Left forelimb (tissue), 1 donor: ENCODE measurements at places on chromosomes 2 and 18.

DNA sequence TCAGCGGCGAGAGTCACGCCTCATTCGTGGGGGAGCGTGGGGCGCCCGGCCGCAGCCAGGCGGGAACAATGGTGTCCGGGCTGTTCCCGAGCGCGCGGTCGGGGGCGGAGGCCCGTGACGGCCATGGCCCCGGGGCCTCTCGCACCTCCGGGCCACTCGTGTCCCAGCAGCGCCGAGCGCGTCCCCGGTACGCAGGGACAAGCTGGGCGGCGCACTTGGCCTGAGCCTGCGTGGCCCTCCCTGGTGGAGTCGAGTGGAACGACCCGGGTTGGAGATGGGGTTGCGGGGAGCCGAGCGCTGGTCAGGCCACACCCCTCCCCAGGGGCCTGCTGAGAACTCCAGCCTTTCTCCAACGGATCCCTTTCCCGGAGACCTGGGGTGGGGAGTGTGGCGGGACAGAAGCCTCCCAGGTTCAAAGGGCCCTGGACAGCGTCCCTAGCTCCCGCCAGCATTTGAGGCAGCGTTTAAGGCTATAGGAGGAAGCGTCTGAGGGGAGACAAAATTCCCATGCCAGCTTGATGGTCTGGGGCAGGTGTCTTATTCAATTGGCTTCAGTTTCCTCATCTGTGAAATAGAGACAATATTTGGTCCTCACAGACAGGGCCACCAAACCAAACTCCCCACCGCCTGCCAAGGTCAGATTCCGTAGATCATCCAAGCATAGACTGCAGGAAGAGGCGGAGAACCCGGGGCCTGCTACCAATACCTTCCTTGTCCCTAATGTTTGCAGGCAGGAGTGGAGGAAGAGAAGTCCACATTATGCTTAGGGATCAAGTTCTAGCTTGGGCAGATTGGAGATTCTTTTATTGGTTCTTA is 553 bp downstream of the CNDP2 start:
- DNase-seq = no peak

GRCh38 chr2:238924796-238925195 is 76.9 kb downstream of the TWIST2 start:
- DNase-seq = no peak

DNA sequence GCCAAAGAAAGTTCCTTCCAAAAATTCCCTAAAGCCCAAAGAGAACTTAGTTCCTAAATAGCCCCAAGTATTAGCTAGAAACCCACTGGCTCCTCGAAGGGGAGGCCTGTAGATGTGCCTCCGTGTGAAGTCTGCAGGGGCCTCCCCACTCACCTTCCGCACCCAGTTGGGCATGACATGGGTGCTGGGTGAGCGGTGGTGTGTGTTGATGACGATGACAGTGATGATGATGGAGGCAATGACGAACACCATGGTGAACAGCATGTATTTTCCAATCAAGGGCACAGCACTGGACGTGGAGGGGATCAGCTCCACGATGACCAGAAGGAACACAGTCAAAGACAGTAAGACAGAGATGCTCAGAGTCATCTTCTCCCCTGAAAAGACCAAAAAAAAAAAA is 14.5 kb downstream of the CHRNA1 start:
- no peak for DNase-seq

DNA sequence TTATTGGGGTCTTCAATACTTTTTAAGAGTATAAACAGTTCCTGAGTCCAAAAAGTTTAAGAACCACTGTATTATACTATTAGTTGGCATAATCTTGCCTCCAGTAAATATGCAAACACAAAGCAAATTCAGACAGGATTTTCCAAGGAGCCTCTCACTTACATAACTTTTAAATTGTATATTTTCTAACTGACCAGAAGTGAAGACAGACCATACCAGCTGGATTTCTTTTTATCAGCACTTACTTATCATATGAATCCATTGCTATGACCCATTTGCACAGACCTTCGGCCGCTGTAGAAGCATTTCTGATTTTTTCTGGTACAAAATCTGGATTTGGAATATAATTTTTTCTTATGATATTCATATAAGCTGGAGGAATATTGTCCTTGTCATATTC is 200.1 kb downstream of the SLC39A10 start:
- DNase-seq = no peak

- DNase-seq = no peak
Measured at GRCh38 chr2:157470321-157470720, 26.4 kb upstream of the CYTIP start.

GRCh38 chr18:10051877-10052631 is 138.2 kb downstream of the VAPA start:
- DNase-seq = no peak

DNA sequence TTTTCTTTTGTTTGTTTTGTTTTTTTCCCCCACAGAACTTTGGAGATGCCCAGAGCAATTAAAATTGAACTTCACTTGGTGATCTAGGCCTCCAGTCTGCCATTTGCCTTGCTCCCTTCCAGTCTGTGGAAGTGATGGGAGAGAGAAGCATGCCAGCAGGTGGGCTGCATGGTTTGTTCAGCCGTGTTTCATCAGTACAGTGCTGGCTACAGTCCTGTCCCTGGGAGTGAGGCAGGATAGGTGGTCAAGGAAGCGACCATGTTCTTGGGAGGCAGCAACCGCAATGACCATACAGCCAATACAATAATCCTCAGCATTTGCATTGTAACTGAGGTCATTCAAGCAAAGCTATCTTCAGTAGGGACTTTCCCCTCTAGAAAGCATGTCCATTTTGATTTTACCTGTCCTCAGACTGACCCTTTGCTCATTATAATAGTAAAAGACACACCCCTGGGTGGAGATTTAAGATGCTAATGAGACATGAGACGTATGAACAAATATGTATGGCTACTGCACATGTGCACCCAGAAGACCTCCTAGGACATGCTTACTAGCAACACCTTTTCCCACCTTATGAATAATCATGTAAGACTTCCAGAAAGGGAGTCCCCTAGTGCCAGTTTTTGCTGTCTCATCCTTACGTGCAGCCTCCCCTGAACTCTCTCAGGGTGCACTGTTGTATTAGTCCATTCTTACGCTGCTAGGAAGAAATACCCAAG is 11.1 kb upstream of the LIPG start:
- DNase-seq = no peak

DNA sequence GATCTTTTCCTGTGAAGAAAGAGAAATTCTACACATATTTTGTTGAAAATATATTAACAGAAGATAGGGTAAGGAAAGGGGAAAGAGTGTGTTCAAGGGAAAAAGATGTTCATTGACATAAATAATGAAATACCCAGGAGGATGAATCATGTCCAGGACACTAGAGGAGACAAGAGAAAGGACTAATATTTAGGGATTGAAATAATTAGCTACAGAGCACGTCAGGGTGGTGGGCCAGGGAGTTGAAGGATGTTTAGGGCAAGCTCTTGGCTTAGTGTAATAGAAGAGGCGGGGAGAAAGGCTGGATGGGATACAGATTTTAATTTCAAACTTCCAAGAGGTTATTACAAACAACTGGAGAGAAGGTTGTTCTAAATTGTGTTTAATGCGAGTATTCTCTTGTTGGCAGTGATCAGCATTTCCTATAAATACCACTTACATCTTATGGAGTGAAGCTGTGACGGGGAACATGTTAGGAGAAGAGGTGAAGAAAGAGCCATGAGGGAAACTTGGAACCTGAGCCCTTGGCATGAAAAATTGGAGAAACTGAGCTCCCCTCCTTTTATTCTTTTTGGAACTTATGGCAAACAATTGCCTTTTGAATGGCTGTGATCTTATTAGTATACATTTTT is 36.6 kb upstream of the CETN1 start:
- DNase-seq = no peak

DNA sequence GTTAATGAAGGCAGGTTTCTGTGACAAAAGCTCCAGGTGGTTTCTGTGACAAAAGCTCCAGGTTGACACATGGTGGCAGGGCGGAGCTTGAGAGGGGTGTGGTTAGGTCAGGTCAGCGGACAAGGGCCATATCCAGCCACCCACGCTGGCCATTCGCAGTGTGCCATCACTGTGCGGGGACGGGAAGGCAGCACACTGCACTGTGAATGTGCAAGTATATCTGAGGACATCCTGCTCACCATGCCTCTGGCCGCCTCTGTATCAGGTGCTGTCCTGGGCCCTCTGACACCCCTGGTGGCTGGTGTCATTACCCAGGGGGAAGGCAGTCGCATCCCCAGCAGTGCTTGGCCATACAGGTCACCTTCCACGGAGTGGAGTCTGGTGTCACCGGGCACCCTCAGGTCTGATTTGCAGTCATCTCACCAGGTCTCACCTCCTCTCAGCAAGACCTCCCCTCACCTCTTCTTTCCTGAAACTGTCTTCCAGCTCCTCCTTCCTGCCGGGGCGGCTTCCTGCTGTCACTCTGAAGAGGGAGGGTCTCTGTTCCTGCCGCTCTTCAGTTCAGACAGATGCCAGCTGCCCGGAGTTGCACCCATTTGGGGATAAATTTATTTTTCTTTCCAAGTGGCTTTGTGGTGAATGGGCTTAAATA is 34.9 kb downstream of the CTIF start:
- no peak for DNase-seq

- no peak for DNase-seq
Measured at GRCh38 chr2:68727683-68728375, 6.8 kb upstream of the ARHGAP25 start.

GRCh38 chr2:203625701-203626100 is 80.7 kb upstream of the CD28 start:
- DNase-seq = no peak

GRCh38 chr2:42900289-42900891 is 108.0 kb upstream of the HAAO start:
- DNase-seq = peak; percentile 38

- no peak for DNase-seq
Measured at GRCh38 chr2:64781711-64782390, 128.1 kb upstream of the SERTAD2 start.

- no peak for DNase-seq
Measured at GRCh38 chr2:1246991-1247390, 166.3 kb upstream of the TPO start.

DNA sequence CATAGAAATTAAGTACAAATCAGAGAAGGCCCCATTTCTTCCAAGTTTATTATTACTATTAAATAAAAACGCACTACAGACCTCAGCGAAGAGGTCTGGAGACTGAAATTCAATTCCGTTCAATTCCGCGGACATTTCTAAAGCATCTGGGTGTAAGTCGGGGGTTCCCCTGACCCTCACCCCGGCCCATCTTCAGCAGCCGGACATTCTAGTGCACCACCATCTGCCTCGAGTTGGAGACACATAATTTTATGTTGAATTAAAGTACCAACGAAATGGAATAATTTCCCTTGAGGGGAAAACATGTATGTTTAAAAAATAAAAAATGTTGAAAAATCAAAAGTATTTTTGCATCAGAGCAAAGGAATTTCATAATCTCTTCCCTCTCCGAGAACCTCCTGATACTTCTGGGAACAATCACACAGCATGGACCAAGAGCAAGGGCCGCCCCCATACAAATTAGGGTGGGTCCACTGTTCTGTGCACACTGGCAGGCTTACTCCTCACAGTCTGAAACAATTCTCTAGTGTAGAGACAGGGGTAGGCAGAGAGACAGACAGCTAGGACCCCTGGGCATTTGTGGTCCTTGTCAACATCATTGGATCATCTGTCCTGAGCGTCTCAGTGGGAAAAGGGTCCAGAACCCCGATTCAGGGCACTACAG is 29.3 kb downstream of the MBP start:
- peak; percentile 59 for DNase-seq

DNA sequence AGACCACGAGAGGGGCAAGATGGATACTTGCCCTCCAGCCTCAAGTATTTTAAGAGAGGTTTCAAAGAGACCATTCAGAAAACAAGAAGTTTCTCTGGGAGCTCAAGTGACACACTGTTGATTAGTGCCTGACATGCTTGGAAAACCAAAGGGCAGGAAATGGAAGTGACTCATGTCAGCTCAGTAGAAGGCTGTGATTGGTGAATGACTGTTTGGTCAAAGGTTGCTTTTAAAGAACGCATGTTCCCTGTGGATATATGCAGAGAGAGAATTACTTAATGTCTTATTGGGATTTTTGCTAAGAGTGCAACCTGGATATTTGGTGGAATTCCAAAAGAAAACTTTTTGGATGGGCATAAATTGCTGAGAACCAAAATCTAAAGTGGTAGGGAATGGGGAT is 549.9 kb downstream of the XIRP2 start:
- DNase-seq = no peak

DNA sequence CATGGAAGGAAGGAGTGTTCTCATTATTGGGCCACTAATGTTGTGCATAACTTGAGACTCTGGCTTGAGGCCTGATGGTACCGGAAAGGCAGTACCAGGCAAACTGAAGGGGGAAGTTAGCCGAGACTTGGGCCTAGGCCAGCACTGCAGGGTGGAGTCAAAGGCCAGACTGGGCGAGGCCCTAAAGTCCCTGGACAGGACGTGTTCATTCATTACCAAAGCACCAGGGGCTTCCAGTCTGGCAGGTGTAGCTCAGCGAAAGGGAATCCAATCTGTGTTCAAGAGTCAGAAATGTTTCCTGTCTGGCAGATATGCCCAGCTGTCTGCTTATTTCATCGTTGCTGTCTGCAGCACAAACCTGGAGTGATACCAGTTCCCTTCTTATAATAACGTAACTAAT is 4.7 kb upstream of the ITSN2 start:
- no peak for DNase-seq

- no peak for DNase-seq
Measured at GRCh38 chr2:231604101-231604684, 11.5 kb downstream of the TEX44 start.

DNA sequence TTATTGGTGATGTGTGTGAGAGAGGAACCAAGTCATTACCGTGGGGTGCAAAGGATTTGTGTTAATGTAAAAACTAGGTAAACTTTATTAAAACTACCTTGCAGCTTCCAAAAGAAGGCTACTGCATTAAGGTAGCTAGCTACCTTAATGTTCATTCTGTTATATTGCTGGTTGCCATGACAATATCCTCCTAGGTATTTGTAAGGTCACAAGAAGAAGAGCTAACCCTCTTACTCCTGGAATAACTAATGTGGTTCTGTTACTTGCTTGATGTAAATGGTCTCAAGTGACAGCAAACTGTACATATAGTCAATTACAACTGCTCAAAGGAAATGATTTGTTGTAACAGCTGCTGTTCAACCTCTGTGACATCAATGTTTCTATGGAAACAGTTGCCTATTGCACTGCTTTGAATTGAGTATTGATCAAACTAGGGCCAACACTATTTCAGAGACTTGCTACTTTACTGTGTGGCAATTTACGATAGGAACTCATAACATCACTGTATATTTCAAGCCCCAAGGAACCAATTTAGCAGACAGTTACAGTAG is 319.8 kb upstream of the HNRNPA3 start:
- DNase-seq = no peak
